Motor neuron (in vitro differentiated cells): ENCODE measurements at places on chromosomes 7 and 10. TPM values are rescaled to one million over a fixed set of nuclear protein-coding genes. Genes with fewer than 3 reads are reported as not detected.

The PRRT4 gene
- total RNA-seq = 6.7 and 8.0 TPM in 2 replicates

The TRIM4 gene
- 23.9 and 25.6 TPM in 2 replicates for total RNA-seq

The CHST3 gene
- total RNA-seq = 5.7 and 6.1 TPM in 2 replicates

The LRRC17 gene
- total RNA-seq = 4.3 and 22.0 TPM in 2 replicates

The MKI67 gene
- total RNA-seq = 2.5 TPM in 2 replicates

The TAS2R41 gene
- not detected in 2 replicates for total RNA-seq

The DGKB gene
- total RNA-seq = 8.1 and 8.8 TPM in 2 replicates

The OPALIN gene
- total RNA-seq = not detected in 2 replicates

The NPSR1 gene
- total RNA-seq = 3.1 and 6.1 TPM in 2 replicates

GRCh38 chr10:95987685-95988426 lies 55.5 kb upstream of the CCNJ start:
- no peak for ATAC-seq

GRCh38 chr7:157468221-157469111 lies 131.7 kb downstream of the DNAJB6 start:
- ATAC-seq = no peak

DNA sequence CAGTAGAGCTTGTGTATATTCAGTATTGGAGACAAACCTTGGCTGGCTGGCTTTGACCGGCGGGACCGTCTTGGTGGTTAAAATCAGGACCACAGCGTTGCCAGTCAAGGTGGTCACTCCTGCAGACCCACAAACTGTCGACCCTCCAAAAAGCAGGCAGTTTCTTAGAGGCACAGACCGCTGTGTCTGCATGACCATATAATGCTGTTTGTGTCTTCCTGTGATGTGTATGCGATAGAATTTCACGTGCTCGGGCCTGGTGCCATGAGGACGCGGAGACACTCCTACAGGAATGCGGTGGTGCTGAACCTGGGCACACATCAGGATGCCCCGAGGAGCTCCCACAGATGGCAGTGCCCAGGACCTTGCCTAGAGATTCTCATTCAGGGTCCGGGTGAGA lies 34.8 kb downstream of the BNIP3 start:
- ATAC-seq = no peak

DNA sequence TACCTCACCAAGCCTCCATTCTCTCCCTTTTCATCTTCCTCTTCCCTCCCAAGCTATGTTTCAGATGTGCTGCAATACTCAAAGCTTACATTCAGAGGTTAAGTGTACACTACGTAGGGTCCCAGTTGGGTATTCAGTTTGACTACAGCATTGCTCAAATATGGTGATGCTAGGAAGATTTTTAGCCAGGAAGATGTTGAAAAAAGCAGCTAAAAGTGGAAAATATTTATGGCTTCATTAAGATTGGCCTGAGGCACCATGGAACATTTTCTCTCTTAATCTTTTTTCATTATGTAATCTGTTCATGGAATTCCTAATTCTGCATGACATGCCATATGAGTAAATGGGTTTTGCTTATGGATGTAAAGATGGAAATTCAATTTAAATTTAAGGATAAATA lies 72.0 kb upstream of the ABCB5 start:
- ATAC-seq = no peak

DNA sequence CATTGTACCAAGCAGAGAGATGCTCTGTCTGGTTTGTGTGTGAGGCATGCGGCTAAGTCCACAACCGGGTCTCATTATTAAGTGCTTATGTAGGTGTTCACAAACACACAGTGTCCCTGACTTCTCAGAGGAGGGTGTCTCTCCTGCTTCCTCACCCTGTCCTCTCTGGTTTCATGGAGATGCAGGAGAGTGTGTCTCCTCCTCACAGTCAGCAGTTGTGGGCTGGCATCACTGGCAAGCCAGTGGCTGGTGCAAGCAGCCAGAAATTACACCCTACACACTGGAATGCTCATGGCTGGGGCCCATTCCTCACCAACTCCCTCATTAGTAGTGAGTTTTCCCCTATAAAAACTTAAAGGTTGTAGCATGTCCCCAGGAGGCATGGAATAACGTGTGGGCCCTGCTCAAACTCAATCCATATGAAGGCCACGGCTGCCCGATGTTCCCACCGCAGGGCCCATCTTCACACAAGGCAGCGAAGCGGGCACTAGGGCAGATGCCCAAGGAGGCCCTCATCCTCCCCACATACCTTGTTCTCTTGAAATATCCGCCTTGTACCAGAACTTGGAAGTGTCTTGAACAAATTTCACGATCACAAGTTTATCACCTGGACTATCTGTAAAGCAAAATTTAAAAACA lies 280.1 kb downstream of the TNS3 start:
- ATAC-seq = no peak

DNA sequence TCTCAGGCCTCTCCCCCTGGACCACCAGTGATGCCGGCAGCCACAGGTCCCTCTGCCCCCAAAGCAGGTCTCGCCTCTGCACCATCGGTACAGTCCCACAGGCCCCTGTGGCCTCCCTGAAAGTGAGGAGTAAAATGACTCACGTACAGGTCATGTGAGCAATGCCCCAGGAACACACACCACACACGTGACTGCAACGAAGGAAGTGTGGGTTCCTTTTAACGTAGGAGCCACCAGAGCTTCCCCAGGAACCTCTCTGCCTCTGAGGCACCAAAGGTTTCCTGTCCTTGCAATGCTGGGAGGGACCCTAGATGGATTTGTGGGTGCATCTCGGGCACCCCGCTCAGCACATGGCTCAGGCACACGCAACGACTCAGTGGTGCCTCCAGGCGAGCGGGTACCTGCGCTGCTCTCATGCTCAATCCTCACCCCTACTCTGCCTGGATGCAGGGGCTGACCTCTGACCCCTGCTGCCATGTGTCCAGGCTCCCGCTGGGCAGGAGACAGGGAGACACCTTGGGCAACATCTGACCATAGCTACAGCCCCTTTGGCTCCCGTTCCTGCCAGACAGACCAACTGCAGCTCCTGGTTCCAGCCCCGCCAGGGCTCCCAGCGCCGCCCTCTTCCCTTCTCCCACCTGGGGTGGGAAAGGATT lies 120.7 kb downstream of the PRKAG2 start:
- no peak for ATAC-seq

- no peak for ATAC-seq
These were observed 2.4 kb downstream of the SH2D4B start for GRCh38 chr10:80540136-80540535.

- peak; percentile 7 for ATAC-seq
These were observed 901 bp upstream of the CCNY start for GRCh38 chr10:35335133-35336083.

DNA sequence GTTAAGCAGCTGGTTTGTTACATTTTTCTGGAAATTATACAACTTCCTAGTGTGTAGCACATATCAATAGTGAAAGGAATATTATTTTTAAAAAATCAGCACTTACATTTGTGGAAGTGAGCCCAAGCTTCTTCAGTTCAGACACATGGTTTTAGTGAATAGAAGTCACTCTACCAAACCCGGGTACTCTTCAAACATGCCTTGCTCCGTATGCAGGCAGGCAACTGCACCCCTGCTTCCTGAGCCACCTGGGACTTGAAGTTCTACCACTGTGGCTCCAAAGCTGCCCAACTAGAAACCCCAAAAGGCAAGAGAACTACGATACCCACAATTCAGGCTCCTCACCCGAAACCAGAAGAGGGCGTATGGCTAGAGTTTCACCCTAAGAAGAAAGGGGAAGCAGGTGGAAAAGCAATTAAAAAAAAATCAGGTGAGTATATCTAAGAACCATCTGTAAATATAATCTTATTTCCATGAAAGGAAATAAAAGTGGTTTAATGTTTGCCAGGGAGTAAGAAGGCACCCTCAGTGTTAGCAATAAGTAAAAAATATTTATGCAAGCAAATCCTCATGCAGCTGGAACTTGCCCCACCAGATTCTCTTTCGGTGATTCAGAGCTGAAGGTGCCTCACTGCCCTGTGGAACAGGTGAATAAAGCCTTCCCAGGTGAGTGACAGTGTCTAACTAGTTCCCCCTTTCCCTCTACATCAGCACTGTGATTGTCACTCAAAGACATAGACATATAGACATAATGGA lies at the start of gene MACC1:
MACC1 (minus strand) TSS at position 192 of the 756 bp plus-strand sequence. CDS start 55,522 bp downstream, outside the sequence.
- no peak for ATAC-seq

GRCh38 chr7:1152492-1152891 lies 7.5 kb downstream of the ZFAND2A start:
- ATAC-seq = no peak

- ATAC-seq = peak; percentile 34
These were observed 261.1 kb upstream of the CSTF2T start for GRCh38 chr10:51960494-51960895.

DNA sequence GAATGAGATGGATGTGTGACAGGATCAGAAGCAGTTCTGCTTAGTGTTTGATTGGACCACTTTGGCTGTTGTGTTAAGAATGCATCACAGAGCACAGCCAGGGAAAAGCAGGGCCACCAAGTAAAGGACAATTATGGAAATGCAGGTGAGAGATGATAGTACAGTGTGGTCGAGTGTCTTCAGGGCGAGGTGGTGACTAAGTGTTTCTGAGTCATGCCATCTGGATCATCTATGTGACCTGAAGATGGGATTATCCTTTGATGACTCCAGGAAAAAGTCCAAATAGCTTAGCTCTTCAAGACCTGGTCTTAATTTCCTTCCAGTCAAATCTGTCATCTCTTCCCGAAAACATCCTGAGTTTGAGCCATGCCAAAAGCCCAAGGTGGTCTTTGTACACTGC lies 523.2 kb upstream of the IGFBP3 start:
- ATAC-seq = no peak

DNA sequence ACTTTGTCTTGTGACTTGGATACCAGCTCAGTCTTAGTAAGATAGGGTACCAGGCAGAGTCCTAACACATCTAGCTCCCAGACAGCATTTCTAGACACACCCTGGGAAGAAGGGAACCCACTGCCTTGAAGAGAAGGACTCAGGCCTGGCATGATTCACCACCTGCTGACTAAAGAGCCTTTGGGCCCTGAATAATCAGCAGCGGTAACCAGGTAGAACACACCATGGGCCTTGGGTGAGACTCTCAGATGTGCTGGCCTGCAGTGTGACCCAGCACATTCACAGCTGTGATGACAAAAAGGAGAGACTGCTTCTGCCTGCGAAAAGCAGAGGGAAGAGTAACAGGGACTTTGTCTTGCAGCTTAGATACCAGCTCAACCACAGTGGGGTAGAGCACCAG lies 10.4 kb upstream of the TNKS2 start:
- no peak for ATAC-seq

DNA sequence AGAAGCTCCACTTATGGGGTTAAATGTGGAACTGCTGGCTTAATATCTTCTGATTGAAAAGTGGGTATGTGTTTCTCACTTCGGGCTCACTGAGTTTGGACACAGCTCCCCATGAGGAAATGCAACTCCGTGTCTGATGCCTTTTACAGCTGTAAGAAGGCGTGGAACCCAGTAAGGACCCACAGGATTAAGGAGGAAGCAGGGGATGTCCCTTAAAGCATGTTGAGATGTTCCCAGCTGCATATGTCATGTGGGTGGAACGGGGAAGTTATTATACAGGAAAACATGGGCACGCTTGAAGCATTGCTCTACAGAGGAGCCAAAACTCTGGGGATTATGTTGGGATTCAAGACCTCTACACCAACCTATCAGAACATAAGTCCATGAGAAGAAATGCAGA lies 224.4 kb downstream of the NEBL start:
- no peak for ATAC-seq

DNA sequence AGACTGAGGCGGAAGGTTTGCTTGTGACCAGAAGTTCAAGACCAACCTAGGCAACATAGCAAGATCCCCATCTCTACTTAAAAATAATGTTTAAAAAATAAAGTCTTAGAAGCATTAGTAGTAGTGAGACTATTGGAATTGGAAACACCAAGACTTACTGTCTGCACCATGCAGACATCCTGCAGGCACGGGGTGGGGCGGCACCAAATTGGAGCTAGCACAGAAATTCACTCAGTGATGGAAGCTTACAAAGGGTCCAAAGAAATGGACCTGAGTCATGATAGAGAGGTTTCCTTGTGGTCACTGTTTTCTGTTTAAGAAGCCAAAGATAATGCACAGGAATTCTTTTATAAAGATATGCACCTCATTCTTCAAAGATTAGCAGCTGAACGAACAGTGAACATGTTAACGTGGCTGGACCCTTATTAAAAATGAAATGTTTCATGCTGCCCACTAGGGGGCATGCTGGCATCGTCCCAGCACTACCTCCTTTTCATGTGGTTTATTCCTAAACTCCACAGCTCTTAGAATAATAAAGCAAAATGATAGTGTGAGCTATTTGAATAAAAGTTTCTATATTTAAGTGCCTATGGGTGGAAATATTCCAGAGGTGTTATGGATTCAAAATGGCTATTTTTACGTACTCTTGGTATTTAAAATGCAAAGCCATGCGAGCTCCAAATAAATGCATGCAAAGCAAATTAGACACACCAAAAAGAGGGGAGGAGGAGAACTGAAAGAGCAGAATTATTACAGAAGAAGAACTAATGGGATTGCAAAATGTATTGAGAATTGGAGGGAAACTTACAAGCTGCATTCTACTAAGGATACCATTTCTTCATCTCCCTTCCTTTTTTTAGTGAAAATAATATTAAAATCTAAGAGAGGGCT lies 28.6 kb downstream of the PDSS1 start:
- peak; percentile 60 for ATAC-seq

DNA sequence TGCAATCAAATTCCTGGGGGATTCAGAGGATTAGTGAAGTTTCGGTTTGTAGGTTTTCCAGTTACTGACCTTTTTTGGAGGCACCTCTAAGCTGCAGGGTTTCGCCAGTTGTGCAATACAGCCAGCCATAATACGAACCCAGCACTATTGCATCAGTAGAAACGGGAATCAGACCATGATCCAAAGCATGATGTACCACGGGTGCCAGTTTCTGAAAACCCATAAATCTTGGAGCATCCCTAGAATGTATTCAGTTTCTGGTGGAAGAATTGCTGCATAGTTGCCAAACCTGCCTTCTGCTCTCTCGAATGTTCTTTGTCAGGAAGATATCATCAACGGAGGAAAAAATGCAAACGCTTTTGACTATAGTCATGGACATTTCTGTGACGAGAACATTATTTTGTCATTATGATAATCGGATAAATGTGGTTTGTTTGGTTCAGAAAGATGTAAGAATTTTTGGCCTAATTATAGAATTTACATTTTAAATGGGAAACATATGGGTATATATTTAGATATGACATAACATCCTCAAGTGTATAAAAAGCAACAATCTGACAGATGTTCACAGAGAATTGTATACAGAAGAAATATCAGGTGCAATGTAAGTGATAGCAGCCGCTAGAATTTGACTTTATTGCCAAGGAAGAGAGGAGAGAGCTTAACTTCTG lies 186.2 kb upstream of the PRKCQ start:
- no peak for ATAC-seq

DNA sequence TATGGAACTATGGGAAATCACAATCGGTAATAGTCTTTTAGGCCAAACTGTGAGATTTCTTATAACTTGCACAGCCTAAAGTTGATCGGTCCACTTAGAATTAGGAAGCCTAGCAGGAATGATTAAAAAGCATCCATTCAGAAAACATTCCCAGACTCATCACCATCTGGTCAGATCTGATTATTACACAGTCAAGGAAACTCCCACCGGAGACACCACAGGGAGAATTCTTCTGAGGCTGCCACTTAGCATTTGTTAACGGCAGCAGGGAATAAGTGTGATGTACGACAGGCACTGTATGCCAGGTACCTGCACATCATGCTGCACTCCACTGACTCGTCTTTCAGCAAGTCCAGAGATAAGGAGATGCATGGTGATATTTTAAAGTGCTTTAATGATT lies 227.6 kb upstream of the STEAP1 start:
- no peak for ATAC-seq

GRCh38 chr7:69778138-69778537 lies 179.9 kb downstream of the AUTS2 start:
- no peak for ATAC-seq

- no peak for ATAC-seq
These were observed 2.9 kb downstream of the NPM3 start for GRCh38 chr10:101780187-101780817.
